Left ventricle myocardium inferior (tissue), 1 donor: ENCODE measurements at places on chromosomes 6 and 20. TPM values are rescaled to one million over a fixed set of nuclear protein-coding genes. Genes with fewer than 3 reads are reported as not detected.

- no peaks in the 10 kb centered on the region for H3K36me3 ChIP-seq
- no peaks in the 10 kb centered on the region for H3K4me1 ChIP-seq
- H3K27ac ChIP-seq = no peak overlapping the region
- H3K27me3 ChIP-seq = no peaks in the 10 kb centered on the region
- DNase-seq = no peak
These were observed 83.0 kb upstream of the CITED2 start for GRCh38 chr6:139457476-139457875.

DNA sequence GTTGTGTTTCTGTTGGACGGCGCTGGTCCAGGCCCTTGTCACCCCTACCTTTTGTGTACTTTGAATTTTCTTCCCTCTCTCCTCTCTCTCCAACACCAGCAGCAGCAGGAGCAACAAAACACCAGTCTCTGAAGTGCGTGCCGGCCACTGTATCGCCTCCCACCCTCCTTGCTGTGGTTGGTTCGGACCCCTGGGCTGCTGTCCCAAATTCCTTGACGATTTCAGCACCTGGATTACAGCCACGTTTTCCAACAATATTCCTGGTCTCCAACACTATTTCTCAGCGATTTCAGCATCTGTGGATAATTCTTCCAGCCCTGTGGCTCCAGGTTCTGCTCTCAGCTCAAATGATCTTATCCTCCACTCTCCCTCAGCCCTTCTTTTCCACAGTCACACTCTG is 11.8 kb downstream of the MAS1 start:
- H3K4me3 ChIP-seq = no peak overlapping the region
- no peaks in the 10 kb centered on the region for H3K4me1 ChIP-seq
- H3K27ac ChIP-seq = no peak overlapping the region
- no peaks in the 10 kb centered on the region for H3K36me3 ChIP-seq

GRCh38 chr6:75353644-75354043 is 69.1 kb upstream of the TMEM30A start:
- H3K27me3 ChIP-seq = no peaks in the 10 kb centered on the region
- no peak overlapping the region for H3K27ac ChIP-seq
- H3K4me3 ChIP-seq = no peak overlapping the region
- peaks cover 45% of the 10 kb centered on the region for H3K36me3 ChIP-seq
- DNase-seq = no peak

DNA sequence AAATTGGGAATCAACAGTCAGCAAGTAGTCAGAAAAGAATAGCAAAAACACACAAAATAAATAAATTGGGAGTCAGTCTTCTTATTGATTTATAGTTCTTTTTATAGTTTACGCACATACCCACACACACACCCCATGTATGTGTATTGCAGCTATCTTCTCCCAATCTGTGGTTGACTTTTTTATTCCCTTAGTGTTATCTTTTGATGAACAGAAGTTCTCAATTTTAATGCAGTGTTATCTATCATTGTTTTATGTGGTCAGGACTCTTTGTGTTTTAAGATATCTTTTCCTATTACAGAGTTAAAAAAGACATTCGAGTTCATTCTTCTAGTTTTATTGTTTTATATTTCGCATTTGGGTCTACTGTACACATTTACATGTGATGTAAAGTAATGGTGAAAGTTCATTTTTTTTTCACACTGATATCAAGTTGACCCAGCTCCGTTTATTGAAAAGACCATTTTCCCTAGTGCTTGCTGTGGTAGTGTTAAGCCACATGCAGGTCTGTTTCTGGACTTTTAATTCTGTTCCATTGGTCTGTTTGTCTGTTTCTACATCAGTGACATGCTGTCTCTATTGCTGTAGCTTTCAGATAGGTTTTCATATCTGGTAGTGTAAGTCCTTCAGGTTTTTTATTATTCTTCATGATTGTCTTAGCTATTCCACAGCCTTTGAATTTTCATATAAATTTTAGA is 78.4 kb downstream of the ZFAND3 start:
- DNase-seq = no peak
- H3K36me3 ChIP-seq = peaks cover 11% of the 10 kb centered on the region
- peaks cover 6% of the 10 kb centered on the region for H3K4me1 ChIP-seq
- H3K4me3 ChIP-seq = no peak overlapping the region

DNA sequence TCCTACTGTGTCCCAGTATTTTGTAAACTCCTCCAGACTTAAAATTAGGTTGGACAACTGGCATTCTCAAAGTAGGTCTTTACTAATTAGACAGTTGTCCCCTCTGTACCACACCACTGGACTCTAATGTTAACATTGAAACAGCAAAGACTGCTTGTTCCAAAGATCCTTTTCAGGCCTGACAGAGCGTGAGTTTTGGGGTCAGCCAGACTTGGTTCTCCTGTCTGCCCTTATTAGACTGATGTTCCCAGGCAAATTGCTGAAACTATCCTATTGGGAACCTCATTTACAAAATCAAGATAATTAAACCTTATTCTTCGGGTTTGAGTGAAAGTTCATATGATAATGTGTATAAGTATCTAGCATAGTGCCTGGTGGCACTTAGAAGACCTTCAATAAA is 3.7 kb upstream of the BICRAL start:
- no peaks in the 10 kb centered on the region for H3K27me3 ChIP-seq
- H3K4me3 ChIP-seq = no peak overlapping the region
- peaks cover 18% of the 10 kb centered on the region for H3K4me1 ChIP-seq
- no peak overlapping the region for H3K27ac ChIP-seq
- H3K36me3 ChIP-seq = no peaks in the 10 kb centered on the region

DNA sequence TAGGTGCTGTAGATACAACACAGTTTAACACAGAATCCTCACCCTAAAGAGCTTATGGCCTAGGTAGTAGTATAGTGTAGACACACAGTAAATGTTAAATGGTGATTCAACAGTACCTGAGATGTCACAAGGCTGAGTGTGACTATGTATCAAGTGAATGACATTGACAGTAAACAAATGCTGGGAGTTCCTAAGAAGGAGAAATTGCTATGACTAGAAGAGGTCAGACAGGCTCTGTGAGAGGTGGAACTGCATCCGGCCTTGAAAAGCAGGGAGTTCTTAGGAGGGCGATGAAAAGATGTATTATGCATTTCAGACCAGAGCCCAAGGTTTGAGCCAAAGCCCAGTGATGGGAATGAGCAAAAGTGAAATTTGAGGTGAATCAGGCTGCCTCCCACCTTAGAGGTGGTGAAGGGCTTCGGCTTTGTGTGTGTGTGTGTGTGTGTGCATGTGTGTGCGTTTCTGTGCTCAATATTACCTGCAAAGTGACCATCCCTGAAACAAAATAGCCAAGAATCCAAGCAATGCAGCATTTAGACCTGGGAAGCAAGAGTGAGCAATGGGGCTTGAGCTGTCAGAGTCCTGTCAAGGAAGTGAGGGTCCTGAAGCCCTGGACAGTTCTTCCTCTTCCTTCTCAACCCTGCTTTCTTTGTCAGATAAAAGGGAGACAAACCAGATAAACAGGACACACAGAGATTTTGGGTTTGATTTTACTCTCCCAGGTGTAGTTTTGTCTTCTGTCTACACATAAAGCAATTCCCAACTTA is 32.3 kb upstream of the CITED2 start:
- H3K27me3 ChIP-seq = no peaks in the 10 kb centered on the region
- no peak overlapping the region for H3K27ac ChIP-seq
- H3K4me3 ChIP-seq = no peak overlapping the region
- no peaks in the 10 kb centered on the region for H3K36me3 ChIP-seq
- H3K4me1 ChIP-seq = peaks cover 16% of the 10 kb centered on the region
- DNase-seq = no peak

DNA sequence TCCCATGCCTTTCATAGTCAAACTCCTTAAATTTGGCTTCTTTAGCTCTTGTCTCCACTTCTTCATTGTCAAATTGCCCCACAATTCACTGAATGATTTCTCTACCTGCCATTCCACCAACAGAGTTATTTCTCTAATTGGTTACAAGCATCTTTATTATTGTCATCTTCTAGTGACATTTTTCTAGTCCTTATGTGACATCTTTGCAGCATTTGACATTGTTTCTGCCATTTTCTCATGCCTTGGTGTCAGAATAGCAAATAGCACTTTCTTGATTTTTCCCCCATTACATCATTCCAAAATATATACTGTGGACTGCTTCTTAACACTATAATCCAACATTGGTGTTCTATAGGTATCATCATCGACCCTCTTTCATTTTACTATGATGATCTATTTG is 137.7 kb upstream of the HDDC2 start:
- peaks cover 4% of the 10 kb centered on the region for H3K4me1 ChIP-seq
- no peaks in the 10 kb centered on the region for H3K36me3 ChIP-seq
- H3K27me3 ChIP-seq = no peaks in the 10 kb centered on the region
- no peak overlapping the region for H3K4me3 ChIP-seq

DNA sequence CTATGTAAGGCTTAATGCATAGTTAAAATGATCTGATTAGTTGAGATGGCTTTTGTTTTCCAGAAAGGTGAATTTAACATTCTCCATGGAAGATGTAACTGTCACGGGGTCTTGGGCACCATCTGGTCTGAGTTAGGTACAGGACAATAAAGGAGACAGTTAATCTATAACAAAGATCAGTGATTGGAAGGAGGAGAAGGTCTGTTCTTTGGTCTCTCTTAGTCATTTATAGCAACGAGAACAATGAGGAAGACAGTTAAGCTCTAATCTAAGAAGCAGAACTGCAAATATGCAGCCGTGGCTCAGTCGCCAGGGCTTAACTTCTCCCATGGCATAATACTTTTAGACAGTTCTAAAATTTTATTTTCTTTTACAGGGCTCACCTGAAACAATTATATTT is 405.5 kb upstream of the SULF2 start:
- H3K4me1 ChIP-seq = no peaks in the 10 kb centered on the region
- H3K27me3 ChIP-seq = peaks cover 6% of the 10 kb centered on the region
- no peaks in the 10 kb centered on the region for H3K36me3 ChIP-seq
- no peak for DNase-seq
- H3K4me3 ChIP-seq = no peak overlapping the region
- no peak overlapping the region for H3K27ac ChIP-seq

DNA sequence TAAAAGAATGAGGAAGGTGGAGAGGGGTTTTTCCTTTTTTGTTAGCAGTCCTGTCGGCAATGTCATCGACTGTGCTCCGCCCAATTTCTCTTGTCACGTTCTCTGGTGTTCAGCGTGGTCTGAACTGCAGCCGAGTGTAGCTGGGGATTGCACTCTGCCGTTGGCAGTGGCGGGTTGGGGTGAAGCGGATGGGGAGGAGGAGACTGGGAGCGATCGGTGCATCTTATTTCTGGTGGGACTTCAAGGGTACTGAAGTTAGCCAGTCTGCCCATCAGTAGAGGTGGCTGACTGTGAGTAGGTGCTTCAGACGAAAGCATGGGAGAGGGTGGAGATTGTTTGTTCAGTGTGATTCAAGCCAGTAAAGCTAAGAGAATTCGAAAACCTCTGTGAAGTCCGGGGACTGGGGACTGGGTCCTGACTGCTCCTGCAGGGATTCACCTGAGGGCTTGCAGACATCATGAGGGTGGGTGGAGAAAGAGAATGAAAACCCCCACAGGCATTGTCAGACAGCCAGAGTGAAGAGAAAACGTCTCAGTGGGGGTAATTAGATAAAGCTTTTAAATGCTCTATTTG is 5.1 kb downstream of the RREB1 start:
- H3K27ac ChIP-seq = peak overlapping the region; percentile 97
- peaks cover 93% of the 10 kb centered on the region for H3K4me1 ChIP-seq
- H3K27me3 ChIP-seq = no peaks in the 10 kb centered on the region

- no peaks in the 10 kb centered on the region for H3K4me1 ChIP-seq
- H3K27me3 ChIP-seq = no peaks in the 10 kb centered on the region
- no peak overlapping the region for H3K4me3 ChIP-seq
- no peak overlapping the region for H3K27ac ChIP-seq
- DNase-seq = no peak
These were observed 203.5 kb downstream of the HACE1 start for GRCh38 chr6:104656235-104656634.

DNA sequence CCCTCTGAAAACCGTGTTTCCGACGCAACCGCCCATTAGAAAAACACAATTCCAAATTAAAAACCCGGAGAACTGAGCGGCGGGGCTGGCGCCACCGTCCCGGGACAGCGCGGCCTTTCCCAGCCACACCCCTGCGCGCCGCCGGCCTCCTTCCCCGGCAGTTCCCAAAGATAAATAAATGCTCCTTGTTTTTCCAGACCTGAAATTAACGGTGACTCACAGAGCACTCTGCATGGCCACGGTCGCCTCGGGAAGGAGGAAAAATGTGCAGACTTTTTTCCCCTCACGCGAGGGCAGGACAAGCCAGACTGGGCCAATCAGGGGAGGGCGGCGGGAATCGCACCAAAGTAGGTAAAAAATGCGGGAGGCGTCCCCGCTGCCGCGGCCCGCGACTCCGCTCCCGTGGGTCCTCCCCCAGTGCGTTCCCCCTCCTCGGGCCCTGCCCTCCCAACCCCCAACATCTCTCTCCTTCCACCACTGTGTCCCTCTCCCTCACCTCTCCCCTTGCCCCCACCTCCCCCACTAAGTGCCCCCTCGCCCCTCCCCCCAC is 828 bp upstream of the DSTN start:
- H3K4me1 ChIP-seq = peaks cover 60% of the 10 kb centered on the region
- peak; percentile 87 for DNase-seq
- H3K4me3 ChIP-seq = peak overlapping the region; percentile 90
- H3K27ac ChIP-seq = peak overlapping the region; percentile 98
- H3K36me3 ChIP-seq = no peaks in the 10 kb centered on the region

DNA sequence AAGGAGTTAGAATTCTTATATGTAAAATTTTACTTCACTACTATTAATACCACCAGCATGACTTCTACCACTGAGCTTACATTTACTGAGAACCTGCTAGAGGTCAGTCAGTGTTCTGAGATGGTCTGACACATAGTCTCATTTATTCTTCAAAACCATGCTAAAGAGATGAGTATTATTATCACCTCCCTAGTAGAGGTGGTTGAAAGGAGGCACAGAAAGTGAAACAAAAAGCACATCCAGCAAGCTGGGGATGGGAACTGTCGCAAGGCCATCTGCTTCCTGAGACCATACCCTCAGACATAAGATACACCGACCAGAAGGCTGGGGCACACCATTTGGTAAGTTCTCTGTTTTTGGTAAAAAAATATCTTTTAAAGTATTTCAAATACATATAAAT is 137.7 kb downstream of the INSM1 start:
- H3K36me3 ChIP-seq = peaks cover 82% of the 10 kb centered on the region
- H3K4me1 ChIP-seq = no peaks in the 10 kb centered on the region
- no peak overlapping the region for H3K27ac ChIP-seq
- H3K4me3 ChIP-seq = no peak overlapping the region
- H3K27me3 ChIP-seq = no peaks in the 10 kb centered on the region

DNA sequence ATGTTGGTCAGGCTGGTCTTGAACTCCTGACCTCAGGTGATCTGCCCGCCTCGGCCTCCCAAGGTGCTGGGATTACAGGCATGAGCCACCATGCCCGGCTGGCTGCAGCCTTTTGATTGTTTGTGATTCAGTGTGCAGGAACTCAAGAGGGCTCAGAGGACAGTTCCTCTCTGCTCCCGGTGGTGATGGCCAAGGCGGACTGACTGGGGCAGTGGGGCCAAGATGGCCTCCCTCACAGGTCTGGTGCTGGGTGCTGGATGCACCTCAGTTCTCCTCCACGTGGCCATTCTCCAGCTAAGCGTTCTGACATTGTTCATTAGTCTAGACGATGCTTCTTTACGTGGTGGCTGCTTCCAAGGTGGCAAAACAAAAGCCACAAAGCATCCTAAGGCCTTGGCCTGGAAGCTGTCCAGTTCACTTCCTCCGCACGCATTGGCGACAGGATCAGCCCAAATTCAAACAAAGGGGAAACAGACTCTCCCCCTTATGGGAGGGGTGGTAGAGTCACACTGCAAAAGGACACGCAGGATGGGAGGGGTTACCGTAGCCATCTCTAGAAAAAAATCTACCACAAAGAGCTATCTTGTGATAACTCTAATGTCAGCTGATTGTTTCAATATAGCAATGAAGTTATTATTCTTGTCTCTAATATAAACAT is 146.9 kb downstream of the FOXC1 start:
- DNase-seq = no peak
- no peak overlapping the region for H3K4me3 ChIP-seq
- H3K27ac ChIP-seq = peak overlapping the region; percentile 49
- peaks cover 3% of the 10 kb centered on the region for H3K4me1 ChIP-seq

TINAG gene
- 0.41 TPM for total RNA-seq

TTK gene
- total RNA-seq = 0.25 TPM

ZSCAN31 gene
- 8.0 TPM for total RNA-seq

VSX1 gene
- total RNA-seq = 0.33 TPM
